ENCODE measurements at places on chromosomes 7 and 10.
A peak's percentile ranks its signal among the peaks of the same experiment; 100 is the strongest.

DNA sequence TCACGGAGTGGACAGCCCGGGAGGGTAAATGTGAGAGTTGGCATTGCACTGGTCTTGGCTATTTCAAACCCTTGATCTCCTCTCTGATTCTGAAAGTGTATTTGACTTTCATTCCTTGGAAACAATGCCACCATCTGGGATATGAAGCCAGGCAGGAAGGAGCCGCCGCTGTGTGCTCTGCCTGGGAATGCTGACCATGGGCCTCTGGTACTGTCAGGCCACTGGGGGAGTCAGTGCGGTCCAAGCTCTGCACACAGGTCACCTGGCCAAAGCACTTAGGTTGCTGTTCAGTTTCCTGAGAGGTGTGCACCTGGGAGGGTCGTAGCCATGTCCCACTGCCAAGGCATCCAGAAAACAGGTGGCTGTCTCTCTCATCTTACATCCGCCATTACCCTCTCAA is 68.5 kb upstream of the SHH start:
- DNase-seq: no peak

DNA sequence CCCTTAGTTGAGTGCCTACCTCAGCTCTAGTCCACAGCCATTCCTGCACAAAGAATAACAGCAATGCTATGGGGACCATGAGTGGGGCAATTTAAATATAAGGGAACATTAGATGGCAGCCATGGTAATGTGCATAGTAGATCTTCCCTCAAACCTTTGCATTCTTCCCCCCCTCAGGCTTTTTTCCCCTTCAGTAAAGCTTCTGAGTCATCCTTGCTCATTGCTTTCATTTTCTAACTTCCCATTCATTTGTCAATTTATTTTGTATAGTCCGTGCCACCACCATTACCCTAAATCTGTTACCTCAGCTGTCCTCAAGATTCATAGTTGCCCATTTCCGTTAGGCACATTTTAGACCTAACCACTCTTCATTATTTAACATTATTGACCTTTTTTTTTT is 10.7 kb downstream of the HECTD2 start:
- no peak for DNase-seq

DNA sequence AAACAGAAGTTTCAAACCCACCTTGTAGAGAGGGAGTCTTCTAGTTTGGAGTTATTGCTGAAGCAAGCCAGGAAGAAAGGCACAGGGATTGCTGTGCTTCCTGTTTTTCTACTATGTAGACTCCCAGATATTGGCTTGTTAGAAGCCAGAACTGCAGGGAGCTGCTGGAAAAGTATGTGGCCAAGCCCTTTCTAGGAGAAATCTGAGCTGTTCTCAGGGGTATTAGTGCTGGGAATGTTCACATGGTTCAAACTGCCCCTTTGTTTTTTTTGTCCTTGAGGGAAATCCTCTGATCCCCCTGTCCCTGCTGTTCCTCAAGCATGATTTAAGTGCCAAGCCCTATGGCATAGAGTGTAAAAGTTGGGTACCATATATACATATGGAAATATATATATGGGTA is 184.0 kb downstream of the CCDC7 start:
- no peak for DNase-seq

DNA sequence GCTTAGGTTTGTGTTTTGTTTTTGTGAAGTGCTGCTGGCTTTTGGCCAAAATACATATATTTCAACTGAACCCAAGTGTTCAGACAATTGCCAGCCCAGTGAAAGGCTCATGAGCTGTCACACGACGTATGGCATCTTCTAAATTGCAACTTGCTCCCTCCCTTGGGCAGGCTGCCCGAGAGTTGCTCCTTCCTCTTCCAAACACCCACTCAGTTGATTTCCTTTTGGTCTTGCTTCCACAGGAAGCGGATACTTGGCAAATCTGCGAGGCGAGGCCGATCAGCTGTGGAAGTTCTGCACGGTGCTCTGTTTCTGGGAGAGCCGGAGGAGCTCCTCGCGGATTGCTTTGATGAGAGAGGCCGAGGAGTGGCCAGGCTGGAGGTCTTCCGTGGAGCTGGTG is 39.6 kb upstream of the ATP6V0A4 start:
- peak; percentile 57 for DNase-seq

DNA sequence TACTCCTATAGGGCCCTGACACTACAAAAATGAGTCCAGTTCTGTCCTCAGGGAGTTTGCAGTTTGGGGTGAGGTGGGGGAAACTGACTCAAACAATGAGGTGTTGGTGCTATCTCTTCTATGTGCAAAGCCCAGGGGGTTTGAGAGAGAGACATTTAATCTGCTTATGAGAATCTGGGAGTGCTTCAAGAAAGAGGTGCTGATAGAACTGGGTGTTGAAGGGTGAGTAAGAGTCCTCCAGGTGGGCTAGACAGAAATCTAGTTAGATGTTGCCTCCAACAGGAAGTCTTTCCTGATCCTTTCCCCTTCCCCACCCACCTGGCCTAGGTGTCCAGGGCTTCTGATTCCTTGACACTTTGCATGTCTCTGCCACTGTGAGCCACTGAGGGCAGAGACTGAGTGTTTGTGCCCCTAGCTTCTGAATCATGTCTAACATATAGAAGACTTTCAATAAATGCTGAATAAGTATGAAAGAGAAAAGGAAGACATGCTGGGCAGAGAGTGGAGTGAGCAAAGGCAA is 53.0 kb downstream of the FAM241B start:
- no peak for DNase-seq

GRCh38 chr10:132785723-132786475 is at the start of gene NKX6-2:
NKX6-2 (minus strand) TSS chr10:132786147; CDS start chr10:132785948, 199 bp downstream.
- DNase-seq: no peak

GRCh38 chr10:105207476-105207995 is 566.4 kb downstream of the SORCS3 start:
- DNase-seq: no peak

Measured in DMS79 treated with DMSO at 0.1 percent for 48 hours (cell line).